Mesenteric fat pad (tissue), 1 donor: ENCODE measurements at places on chromosomes 13 and 19.

GRCh38 chr13:100040196-100040595, 48.7 kb upstream of the PCCA start:
- DNase-seq, result no peak

- DNase-seq, result no peak
Measured at GRCh38 chr19:55485439-55486011, 537 bp downstream of the NAT14 start.

GRCh38 chr19:16328824-16329482, 4.3 kb downstream of the KLF2 start:
- no peak for DNase-seq

GRCh38 chr19:18700501-18701249, 17.2 kb downstream of the CRTC1 start:
- DNase-seq, result no peak

GRCh38 chr13:27359199-27359821, 65.1 kb upstream of the GTF3A start:
- DNase-seq, result no peak

GRCh38 chr13:29845440-29846056, 4.9 kb downstream of the UBL3 start:
- DNase-seq, result no peak

- DNase-seq, result no peak
Measured at GRCh38 chr19:10797078-10797477, 38.9 kb downstream of the TMED1 start.

GRCh38 chr13:50699874-50700663, 143.4 kb downstream of the DLEU7 start:
- DNase-seq, result no peak

DNA sequence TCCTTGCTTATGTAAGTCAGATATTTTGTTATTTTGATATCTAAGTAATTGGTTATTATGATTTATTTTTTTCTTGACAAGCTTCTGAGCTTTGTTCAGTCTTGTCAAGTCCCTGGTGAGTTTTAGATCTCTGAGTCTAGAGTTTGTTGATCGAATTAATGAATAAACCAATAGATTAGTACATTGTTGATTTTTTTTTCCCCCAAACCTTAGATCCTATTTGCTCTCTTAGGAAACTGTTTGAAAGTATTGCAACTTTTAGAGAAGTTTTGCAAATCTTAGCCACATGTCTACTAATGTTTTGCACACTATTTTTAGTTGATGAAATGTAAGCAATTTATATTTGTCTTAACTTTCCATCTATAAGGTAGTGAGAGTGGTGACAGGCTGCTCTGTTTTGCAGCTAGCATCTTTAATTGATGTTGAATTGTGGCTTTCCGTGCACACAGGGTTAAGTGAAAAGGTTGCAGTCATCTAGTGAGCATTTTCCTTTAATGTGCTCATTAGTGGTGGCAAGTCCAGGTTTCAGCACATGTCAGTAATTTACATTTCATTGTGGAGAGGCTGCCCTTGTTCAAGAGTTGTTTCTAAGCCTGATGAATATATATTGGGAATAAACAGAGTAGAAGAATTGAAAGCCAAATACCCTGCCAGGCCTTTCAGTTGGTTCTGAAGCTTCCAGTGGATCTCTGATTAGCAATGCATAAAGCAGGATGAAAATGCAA, 86.3 kb downstream of the PCCA start:
- no peak for DNase-seq

DNA sequence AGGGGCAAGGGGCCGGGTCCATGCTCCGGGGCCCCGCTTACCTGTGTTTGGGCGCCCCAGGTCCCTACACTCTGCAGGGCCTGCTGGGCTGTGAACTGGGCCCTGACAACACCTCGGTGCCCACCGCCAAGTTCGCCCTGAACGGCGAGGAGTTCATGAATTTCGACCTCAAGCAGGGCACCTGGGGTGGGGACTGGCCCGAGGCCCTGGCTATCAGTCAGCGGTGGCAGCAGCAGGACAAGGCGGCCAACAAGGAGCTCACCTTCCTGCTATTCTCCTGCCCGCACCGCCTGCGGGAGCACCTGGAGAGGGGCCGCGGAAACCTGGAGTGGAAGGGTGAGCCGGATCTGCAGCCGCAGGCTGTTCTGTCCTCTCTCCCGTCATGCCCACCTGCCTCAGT, 1.7 kb downstream of the FCGRT start:
- DNase-seq, result no peak

DNA sequence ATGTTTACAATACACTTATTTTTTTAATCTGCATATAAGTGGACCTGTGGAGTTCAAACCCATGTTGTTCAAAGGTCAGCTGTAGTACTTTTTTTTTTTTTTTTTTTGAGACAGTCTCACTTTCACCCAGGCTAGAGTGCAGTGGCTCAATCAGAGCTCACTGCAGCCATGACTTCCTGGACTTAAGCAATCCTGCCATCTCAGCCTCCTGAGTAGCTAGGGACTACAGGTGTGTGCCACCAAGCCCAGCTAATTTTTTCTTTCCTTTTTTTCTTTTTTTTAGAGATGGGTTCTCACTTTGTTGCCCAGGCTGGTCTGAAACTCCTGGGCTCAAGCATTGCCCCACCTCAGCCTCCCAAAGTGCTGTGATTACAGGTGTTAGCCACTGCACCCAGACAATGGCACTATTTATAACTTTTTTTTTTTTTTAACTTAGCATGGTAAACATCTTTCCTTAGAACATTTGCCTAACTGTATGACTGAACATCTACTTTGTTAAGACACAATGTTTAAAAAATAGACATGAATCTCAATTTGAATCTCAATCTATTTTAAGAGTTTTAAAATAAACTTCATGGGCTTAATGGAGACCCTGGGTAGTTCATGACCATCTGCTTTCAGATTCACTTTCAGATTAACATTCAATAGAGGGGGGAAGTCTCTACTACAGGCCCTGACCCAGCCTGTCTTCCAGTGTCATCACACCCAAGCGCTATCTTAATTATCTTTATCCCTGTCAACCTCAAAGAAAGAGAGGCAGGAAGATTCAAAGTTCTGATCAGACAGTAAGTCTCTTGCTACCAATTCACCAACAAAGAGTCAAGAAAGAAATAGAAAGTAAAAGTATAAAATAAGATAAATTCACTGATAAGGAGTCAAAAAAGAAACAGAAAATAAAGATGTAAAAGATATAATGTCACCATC, 97.7 kb upstream of the DOCK9 start:
- no peak for DNase-seq

DNA sequence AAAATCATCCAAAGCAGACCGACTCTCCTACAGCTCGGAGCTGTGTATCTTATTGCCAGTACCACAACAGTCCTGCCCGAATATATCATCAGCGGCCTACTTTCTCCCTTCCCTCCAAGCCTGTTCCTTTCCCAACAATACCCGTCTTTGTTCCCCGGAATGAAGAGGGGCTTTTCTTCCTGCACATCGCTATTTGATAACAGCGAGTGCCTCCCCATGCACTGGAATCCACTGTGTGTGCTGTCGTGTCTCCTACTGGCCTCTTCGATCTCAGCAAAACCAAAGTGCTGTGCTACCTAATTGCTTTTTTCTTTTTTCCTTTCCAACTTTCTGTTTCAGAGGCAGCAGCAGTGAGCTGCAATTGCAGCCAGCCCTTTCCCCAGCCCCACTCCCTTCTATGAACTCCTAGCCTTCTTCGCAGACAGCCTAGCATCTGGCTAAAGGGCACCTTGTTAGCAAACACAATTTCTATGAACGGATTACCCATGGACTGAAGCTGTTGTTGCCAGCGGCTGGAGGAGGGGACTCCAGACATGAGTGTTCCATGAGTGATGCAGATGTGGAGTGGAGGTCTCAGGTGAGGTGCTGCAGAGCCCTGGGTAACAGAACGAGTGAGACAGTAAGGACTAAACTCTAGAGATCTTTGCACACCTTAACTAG, 43.4 kb downstream of the EFNB2 start:
- no peak for DNase-seq

DNA sequence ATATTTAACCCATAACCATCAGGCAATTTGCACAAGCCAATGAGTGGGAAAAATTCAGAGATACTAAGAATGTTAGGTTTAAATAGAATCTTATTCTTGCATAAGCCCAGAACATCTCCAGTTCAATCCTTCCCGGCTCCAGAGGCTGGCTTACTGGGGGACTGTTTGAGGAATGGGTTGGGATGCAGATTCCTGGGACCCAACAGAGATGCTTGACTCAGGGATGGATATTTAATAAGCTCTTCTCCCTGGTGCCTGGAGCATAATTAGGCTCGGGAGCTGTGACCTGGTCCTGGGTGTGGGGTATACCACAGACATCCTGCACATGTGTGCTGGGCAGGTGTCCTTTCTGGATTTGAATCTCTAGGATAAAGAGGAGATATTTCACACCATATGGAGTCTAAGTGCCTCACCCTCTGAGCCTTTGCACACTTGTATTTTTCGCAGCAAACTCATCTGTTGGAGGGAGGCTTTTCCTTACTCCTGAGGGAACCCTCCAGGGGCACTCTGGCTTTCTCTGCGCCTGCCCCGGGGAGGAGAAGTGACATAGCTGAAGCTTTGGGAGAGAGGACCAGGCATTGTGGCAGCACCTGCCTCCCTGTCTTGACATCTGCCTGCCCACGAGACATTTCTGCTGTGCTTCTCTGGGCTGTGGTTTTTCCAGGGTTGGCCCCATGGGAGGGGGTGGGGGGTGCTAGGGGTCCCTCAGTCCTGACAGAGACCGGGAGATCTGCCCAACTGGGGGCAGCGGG, 36.1 kb upstream of the ANKRD10 start:
- no peak for DNase-seq

DNA sequence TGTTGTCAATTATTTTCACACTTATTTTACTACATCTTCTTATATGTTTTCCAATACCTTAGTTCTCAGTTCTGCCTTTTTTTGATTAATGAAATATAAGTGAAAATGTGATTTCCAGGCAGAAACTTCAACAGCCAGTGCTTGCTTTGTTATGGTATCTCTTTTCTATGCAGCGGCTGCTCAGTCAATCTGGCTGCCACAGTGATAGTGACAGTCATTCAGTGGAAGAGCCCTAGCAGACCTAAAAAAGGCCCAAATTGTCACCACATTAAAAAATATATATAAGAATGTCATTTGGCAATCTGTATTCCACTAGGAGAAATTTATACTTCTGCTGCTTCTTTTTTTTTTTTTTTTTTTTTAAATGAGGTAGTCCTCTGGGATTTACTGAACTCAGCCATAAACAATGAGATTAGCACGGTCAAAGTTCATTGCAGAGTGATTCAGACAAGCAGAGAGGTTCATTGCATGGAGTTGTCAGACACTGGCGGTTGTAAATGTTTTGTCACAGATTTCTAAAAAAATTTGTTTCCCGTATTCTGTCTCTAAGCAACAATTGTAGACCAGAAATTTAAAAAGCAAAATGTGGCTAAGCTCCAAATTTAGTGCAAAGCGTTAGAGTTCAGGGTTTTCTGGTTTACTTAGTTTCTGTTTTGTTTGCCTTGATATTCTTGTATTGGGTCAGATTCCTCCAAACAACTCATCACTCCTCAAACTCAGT, 94.7 kb upstream of the PRR20A start:
- no peak for DNase-seq

- no peak for DNase-seq
Measured at GRCh38 chr19:863315-863620, 3.8 kb downstream of the CFD start.

- DNase-seq, result no peak
Measured at GRCh38 chr19:40596608-40597328, 4.4 kb upstream of the LTBP4 start.

GRCh38 chr19:29321116-29321515, 108.2 kb upstream of the UQCRFS1 start:
- DNase-seq, result no peak

DNA sequence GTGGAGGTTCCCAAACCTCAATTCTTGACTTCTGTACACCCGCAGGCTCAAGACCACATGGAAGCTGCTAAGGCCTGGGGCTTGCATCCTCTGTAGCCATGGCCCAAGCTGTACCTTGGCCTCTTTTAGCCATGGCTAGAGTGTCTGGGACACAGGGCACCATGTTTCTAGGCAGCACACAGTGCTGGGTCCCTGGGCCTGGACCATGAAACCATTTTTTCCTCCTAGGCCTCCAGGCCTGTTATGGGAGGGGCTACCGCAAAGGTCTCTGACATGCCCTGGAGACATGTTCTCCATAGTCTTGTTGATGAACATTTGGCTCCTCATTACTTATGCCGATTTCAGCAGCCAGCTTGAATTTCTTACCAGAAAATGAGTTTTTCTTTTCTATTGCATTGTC, 701.4 kb downstream of the FGF9 start:
- no peak for DNase-seq

DNA sequence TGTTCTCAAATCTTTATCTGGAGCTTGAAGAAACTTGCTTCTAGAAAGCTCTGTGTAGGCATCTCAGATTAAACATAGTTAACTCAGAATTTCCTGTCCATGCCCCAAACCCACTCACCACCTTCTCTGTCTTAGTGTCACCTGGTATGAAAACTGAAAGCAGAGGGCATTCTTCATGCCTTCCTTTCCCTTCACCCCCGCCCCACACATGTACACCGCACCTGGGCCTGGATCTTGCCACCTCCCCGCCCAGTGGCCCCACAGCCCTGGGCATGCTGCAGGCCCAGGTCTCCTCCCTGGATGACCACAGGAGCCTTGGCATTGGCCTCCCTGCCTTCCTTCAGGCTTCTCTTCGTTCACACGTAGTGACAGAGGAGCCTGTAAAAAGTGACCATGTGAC, 15.8 kb downstream of the CFAP97D2 start:
- no peak for DNase-seq

DNA sequence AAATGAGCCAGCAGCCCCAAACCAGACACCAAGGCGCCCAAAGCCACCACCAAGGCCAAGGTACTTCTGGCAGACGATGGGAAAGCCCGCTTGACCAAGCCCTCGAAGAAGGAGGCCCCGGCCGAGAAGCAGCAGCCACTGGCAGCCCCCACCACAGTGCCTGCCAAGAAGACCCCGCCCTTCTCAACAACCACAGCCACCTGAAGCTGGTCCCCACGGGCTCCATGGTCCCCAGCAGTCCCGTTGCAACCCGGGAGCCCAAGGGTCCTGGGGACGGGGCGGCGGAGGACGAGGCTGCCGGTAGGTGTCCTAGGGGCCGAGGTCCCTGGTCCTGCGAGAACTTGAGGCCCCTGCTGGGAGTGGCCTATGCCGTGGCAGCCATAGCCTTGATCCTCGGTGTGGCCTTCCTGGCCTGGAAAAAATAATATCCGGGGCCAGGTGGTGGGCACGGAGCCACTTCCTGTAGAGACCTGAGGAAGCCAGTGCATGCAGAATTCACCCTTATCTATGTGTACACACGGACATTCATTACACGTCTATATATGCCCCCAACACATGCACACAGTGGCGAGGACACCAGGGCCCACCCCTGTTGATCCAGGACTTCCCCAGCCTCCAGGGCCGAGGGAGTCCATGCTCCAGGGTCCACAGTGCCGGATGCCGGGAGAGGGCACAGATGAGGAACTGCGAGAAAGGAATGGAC, 13.8 kb downstream of the C1QTNF9 start:
- DNase-seq, result no peak

- no peak for DNase-seq
Measured at GRCh38 chr19:2798733-2799132, 13.4 kb downstream of the THOP1 start.

DNA sequence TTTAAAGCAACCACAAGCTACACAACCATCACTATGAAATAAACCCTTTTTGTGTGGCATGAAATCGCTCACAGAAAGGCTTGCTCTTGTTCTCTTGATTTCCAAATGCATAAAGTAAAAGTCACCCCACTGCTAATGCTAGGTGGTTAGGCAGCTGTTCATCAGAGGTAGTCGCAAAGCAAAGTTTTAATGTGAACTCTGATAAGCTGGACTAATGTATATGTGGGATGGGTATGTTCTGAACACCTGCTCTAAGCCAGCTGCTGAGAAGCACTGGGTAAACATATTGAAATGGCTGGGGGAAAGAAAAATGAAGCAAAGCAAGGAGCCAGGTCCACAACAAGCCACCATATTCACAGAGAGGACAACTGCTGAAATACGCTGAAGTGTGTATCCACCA, 142.3 kb downstream of the KLF12 start:
- no peak for DNase-seq

GRCh38 chr13:36820222-36820621, 1.2 kb downstream of the RFXAP start:
- DNase-seq, result no peak
